ENCODE measurements at places on chromosomes 7 and 10.

DNA sequence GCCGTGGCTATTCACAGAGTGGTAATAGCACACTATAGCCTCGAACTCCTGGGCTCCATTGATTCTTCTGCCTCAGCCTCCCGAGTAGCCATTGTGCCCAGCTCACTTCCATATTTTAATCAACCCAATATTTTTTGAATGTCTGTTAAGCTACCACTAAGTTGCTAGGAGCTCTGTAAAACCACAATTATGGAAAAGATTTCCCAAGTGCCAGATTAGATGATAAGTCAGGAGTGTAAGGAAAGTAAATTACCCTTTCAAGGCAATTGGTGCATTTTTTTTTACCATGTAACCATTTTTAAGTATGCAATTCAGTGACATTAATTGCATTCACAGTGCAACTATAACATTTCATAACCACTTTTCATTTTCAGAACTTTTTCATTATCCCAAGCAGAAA, 87.5 kb upstream of the GATAD1 start:
- DNase-seq = peak; percentile 70

DNA sequence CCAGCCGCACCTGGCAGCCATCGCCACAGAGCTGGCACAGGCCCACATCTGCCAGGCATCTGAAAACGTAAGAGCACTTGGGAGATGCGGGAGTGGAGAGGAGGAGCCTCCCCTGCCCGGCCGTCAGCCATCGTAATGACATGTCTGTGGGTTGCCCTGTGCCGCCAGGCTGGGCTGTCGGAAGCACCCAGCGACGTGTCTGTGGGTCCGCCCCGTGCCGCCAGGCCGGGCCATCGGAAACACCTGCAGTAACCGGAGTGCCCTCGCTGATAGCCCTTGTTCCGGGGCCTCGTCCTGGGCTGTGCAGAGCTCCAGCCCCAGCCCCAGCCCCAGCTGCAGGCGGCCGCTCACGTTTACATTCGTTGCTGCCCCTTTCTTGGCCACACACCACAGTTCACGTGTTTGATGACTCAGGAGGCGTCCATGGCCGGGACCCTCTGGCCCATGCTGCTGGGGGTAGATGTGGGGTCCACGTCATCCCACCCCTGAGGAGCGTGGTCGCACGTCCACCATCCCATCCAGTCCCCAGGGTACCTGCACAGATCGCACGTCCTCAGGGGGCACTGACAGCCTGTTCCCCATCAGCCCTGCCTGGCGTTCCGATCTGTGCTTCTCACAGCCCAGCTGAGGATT, 30.0 kb upstream of the PRKAR1B start:
- DNase-seq = no peak

- no peak for DNase-seq
Observed at GRCh38 chr7:75028299-75028698, 45.3 kb downstream of the RCC1L start.

- no peak for DNase-seq
Observed at GRCh38 chr10:45015590-45015989, 14.9 kb downstream of the ZNF22 start.

DNA sequence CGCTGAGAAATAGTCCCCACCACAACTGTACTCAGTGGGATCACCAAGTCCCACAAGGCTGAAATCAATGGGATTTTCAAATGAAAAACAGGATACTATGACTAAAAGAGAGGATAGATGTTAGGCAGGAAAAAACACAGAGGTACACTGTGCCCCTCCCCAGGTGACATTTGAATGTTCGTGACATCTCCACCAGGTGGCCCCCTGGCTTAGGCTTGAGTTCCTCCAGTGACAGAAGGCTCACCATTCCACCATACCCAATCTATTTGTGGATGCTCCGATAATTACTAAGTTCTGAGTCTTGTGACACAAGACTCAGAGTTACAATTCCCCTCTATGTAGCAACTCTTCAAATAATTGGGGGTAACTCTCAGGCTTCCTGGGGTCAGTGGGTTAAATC, 77.5 kb upstream of the KCNMA1 start:
- DNase-seq = no peak

DNA sequence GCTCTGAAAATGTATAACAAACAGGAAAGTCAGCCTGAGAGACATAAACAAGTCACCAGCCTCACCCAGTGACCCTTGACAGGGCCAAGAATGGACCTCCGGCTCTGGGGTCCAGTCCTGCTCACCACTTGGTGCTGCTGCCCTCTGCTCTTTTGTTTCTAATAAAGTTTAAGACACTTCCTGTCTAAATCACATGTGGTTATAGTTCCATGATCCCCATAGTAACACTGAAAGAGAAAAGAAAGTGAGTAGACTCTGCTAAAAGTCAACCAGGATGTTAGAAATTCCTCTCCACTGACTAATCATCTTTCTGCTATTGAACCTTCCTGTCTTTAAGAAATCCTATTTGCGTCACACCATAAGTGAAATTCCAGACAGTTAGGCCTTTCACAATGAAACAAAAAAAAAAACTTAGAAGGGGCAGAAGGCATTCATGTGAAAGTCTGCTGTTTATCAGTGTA, 179.2 kb upstream of the BET1 start:
- DNase-seq = peak; percentile 99

DNA sequence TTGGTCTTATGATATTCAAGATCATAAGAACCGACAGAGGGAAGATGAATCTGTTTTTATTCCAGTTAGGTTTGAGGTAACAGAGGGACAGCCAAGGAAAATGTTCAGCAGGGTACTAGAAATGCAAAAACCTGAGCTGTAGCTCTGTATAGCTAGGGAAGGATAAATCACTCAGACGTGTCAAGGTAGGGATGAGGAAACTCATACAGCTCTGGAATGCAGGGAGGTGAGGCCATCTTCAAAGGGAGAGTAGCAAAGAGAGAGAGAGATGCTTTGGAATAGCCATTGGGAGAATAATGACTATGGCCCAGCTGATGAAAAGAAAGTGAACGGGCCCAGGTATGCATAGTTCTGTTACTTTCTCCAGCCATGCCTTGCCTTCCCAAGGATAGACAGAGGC, 77.8 kb downstream of the PAX2 start:
- DNase-seq = no peak

DNA sequence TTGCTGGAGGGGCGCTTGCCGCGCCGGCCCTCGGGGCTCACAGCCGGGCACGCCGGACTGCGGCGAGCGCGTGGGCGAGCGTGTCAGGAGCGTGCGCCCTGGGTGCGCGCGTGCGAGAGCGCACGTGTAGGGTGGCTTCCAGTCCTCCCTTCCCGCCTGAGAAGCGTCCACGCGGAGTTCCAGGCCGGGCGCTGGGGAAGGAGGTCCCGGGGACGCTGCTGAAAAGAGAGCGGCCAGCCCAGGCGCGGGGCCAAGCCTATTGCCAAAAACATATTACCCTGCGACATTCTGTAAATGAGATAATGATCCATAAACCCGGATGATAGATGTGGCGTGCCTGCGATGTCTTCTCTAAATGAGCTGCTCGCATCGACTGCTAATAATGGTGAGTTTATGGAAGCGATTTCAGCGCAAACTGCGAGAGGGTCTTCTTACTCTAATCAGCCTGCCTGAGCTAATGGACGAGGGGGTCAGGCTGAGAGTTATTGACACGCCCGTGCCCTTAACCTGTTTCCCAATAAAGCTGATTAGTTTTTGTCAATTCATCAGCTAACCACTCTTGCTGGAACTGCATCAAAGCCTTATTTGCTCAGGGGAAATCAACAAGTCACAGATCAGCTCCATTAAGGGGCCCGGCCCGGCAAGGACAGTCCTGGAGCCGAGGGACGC, 8.0 kb upstream of the MNX1 start:
- DNase-seq = no peak

GRCh38 chr7:100476903-100477870, 1.8 kb downstream of the TSC22D4 start:
- no peak for DNase-seq

- peak; percentile 85 for DNase-seq
Observed at GRCh38 chr10:86411281-86411841, 44.8 kb upstream of the GRID1 start.

DNA sequence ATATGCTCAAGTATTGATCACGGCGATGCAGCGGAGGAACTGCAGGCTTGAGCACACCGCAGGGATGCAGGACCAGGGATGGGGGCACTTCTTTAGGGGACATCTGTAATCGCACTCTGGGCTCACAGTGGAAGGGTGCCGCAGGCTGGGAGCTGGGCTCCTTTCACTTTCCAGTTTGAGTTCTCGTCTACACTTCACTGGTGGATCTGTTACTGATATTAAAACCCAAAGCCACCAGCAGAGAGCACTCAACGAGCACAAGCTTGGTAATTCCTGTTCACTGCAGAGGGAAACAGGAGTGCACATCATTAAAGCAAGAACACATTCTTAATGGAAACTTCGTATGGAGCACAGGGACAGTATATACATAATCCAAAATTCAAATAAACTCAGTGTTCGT, 91.3 kb downstream of the PARD3 start:
- DNase-seq = peak; percentile 67

GRCh38 chr7:95718577-95719410, 53.6 kb upstream of the DYNC1I1 start:
- DNase-seq = peak; percentile 9

GRCh38 chr7:155411718-155412415, 46.1 kb upstream of the EN2 start:
- DNase-seq = no peak

DNA sequence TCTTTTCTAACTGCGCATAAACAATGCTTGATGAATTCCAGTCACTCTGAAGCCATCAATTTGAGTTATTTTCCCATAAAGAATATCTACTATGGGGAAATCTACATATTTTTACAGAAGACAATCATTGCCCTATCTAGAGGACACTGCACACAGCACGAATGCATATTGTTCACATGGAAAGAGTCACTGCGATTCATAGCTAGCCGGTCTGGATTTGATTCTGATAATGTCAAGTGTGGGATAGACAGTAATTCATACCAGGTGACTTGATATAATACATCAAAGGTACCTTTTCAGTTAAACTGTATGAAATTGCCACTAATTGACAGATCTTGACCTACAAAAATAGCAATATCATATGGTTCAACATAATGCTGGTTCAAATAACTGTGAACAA, 255.7 kb downstream of the THSD7A start:
- DNase-seq = no peak

DNA sequence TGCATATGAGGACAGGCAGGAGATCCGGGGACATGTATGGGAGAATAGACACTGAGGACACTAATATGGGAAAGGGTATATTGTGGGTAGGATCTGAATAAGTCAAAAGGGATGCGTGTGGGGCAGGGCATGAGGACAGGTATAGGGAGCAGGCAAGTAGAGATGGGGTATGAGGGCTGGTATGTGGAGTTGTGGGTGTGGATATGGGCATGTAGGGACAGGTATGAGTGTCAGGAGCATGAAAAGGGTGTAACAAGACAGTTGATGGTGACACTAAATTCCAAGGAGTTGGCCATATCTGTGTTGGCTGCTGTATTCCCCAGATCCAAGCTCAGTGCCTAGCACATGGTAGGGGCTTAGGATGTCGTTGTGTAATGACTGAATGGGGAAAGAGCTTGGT, 84.4 kb upstream of the PAX2 start:
- DNase-seq = no peak

DNA sequence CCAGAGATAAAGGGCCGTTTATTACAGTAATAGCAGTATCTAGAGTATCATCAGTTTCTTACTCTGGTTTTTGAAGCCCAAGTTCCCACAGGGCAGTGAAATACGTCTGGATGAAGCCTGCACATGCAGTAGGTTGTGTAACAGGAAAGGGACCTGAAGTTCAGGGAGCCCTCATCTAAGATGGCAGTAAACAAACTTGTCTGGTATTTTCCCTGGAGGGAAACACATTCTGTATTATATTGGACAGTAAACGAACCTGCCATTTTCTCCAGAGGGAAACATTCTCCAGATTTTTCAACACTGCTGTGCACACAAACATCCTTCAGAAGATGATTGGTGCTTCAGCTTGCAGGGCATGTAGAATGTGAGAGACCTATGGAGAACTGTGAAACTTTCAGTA, 189.9 kb downstream of the TFEC start:
- DNase-seq = no peak

GRCh38 chr10:132827861-132828539, 42.1 kb upstream of the NKX6-2 start:
- DNase-seq = no peak

DNA sequence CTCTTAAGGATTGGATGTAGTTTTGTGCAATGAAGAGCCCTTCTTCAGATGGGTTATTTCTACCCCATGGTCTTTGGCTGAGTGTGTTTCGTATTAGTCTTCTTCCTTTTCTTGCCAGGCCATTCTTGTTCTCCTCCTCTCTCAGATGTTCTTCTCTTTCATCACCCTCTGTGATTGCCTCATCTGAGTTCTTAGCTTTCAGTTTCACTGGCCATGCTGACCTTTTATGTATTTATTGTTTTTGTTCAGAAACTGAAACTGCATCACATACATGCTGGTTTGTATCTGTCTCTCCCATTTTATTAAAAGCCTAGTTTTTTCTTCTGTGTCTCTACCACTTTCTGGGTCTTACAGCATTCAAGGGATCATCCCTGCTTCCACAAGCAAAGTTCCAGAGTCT, 21.7 kb upstream of the PCGF5 start:
- DNase-seq = peak; percentile 63

DNA sequence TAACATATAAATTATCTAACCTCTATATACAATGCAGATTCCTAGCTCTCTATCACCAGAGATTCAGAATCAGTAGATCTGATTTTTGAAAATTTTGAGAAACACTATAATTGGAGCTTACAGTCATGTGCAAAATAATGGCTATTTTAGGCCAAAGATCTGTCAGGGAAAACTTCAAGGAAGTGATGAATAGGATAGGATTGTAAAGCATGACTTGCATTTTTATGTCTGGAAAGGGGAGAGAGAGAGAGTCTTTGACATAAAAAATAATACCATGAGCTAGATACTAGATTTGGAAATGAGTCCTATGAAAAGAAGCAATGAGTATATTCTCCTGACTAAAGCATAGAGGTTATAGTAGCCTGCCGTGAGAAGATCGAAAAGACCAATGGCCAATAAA, 181.1 kb downstream of the SDHAF3 start:
- DNase-seq = peak; percentile 1

DNA sequence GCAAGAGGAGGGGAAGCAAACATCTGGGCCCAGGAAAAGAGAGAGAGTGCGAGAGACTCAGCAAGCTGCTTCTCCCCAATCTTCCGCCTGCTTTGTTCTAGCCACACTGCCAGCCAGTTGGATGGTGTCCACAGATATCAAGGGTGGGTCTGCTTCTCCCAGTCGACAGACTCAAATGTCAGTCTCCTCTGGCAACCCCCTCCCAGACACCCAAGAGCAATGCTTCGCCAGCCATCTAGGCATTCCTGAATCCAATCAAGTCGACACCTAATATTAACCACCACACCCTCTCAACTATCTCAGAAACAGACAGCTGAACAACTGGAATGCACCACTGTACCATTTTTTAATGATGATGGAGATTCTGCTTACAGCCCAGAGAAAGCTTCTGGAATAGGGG, 57.1 kb downstream of the FAM107B start:
- DNase-seq = no peak

- DNase-seq = no peak
Observed at GRCh38 chr10:66394342-66395063, 531.3 kb upstream of the LRRTM3 start.

- peak; percentile 90 for DNase-seq
Observed at GRCh38 chr7:15751191-15751701, 64.8 kb upstream of the MEOX2 start.

GRCh38 chr10:122342293-122343134, 32.0 kb upstream of the PLEKHA1 start:
- DNase-seq = peak; percentile 48

- peak; percentile 34 for DNase-seq
Observed at GRCh38 chr7:40583667-40584444, 449.1 kb downstream of the SUGCT start.

GRCh38 chr10:24419066-24419465, 210.1 kb downstream of the KIAA1217 start:
- DNase-seq = no peak

- no peak for DNase-seq
Observed at GRCh38 chr7:151139791-151140190, 27.7 kb downstream of the GBX1 start.

- no peak for DNase-seq
Observed at GRCh38 chr7:48839108-48839507, 85.2 kb upstream of the CDC14C start.
